ENCODE measurements at places on chromosomes 7 and 10.

DNA sequence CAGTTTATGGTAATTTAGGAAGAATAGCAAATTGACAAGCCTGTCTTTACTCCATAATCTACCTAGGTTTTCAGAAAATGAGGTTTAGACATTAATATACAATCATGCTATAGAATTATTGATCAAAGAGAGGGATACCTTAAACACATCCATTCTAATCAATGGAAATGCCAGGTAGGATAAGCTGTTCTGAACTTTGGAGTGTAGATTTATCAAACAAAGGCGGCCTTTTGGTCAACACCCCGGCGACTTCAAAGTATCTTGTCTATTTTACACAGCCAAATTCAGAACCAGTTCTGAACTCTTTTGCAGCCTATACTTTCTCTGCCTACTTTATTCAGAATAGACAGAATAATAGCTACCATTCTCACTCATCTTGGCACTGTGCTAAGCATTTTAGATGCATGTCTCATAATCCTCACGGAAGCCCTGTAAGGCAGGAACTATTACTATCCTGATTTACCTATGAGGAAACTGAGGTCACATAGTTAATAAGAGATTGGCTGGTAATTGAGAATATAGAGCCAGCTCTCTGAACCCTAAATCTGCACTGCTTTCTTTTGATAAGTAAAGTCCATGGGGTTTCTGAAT is 641.9 kb upstream of the LRRTM3 start:
- DNase-seq: no peak

DNA sequence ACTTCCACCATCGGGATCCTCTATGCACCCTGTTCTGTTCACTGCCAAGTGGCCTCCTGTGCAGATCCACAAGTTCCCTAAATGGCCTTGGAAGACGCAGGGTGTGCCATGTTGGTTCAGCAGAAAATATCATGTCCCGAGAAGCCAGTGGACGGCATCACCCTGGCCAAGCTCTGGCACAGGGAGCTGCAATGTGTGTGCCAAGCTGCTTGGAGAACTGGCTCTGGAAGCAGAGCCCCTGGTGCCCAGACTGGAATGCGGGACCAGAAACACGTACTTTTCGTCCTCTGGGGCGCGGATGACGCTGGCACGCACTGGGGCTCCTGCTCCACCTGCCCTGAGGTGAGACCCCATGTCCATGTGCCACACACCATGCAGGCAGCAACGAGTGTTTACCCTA is 124.7 kb upstream of the CARD11 start:
- no peak for DNase-seq

GRCh38 chr10:3668966-3669330 is 116.1 kb downstream of the KLF6 start:
- no peak for DNase-seq

- no peak for DNase-seq
Measured at GRCh38 chr10:96656198-96656577, 64.1 kb downstream of the PIK3AP1 start.

GRCh38 chr10:53843736-53844362 is 957.2 kb downstream of the PCDH15 start:
- DNase-seq: no peak

GRCh38 chr7:122304996-122305421 is 459 bp upstream of the FEZF1 start:
- DNase-seq: no peak

DNA sequence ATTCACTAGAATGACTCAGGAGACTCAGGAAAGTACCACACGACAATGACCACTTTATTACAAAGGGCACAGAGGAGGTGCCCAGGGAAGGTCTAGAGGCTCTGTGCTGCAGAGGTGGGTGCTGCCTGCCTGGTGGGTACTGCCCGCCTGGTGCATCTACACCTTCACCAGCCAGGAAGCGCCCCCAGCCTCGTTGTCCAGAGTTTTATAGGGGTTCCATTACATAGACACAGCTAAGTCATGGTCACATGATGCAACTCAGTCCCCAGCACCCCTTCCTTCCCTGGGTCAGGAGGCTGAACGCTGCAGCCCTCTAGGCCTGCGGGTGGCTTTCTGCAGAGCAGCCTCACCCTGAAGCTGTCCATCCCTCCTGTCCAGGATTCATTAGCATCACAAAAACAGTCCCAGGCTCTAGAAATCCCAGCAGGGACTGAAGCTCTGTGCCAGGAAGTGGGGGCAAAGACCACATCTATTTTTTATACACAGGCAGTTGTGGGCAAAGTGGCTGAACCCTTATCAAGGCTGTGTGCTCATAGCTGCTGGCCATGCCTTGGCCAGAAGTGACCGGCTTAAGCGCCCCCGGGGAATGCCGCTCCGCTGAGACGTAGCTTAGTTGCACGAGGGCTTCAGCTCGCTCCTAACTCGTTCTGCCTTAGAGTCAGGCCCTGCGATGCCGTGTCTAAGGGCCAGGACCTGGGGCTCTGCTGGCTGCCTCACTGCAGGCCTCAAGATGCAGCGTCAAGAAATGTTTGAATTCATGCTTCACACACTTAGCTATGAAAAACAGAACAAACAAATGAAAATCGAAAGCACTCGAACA is 219.0 kb downstream of the GLRX3 start:
- no peak for DNase-seq

GRCh38 chr7:135147899-135148721 is at the start of gene TMEM140:
Gene TMEM140 (plus strand): TSS chr7:135148072. CDS start chr7:135164442, 16,370 bp downstream.
- DNase-seq: no peak

DNA sequence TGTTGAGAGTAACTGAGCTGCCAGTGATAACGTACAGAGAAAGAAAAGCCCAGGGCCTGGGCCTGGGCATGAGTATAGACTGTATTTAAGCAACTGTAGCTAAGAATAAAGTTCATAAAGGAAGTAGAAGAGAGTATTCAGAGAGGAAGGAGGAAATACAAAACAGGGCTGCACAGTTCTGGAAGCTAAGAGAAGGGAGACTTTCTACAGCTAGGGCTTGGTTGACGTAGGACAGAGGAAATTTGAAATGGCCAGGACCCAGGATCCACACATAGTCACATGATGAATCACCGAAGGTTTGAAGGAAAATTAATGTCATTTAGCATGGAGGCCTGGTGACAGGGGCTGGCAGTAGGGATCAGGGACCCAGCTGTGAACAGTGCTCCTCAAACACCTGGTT is 66.7 kb downstream of the ARL4A start:
- DNase-seq: no peak

DNA sequence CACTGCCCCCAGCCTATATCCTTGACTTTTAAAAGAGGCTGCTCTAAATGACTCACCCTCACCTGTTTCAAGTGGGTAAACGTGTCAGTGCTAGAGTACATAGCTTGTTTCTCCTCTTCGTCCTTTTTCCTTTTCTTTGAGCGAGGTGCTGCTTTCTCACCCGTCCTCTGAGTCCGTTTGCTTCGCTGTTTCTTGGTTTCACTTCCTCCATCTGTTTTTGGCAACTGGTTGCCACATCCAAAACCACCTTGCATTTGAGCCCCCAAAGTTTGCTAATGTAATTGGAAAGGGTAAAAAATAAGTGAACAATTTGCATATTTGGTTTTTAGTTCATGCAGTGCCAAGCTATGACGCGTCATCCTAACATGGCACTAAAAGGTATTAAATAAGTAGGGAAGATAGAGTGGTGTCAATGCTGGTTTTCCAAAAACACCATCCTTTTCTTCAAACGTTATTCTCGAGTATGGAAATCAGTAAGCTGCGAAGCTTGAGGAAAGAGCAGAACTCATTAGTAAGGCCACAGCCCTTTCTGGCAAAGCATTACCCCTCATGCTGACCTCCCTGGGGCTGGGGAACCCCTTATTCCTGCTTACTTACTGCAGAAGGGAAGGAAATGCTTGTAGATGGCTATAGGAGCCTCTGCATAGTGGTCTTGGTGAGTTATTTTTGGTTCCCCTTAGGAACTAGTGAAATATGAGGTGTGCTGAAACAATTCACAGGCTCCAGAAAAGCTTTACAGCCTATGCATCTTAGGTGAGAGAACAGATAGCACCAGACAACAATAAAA is 133.5 kb downstream of the GALNT11 start:
- no peak for DNase-seq

DNA sequence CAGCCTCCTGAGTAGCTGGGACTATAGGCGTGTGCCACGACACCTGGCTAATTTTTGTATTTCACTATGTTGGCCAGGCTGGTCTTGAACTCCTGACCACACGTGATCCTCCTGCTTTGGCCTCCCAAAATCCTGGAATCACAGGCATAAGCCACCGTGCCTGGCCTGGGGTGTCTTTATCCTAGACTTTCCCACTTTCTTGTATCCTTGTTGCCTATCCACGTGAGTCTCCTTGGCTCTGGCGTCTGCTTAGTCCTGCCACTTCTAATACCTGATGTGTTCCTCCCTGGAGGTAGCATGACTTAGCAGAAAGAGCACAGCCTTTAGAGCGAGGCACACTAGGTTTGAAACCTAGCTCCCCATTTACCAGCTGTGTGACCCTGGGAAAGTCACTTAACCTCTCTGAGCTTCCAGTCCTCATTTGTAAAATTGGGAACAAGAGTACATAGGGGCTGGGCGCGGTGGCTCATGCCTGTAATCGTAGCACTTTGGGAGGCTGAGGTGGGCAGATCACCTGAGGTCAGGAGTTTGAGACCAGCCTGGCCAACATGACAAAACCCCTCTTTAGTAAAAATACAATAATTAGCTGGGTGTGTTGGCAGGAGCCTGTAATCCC is 344.6 kb downstream of the TYW1 start:
- DNase-seq: no peak
